ENCODE measurements at places on chromosomes 16 and 17.
A peak's percentile ranks its signal among the peaks of the same experiment; 100 is the strongest.

DNA sequence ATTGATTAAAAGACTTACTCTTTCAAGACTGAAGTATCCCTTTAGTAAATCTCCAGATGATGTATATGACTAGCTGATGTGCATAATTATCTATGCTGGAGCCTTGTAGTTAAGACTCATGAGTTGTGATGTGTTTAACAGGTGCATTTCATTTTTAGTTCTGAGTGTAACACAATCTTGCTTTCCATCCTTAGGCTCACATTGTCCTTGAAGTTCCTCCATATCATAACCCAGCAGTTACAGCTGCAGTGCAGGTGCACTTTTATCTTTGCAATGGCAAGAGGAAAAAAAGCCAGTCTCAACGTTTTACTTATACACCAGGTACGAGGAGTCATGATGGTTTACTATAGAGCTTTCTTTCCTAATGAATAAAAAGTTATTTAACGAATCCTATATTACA lies 52.9 kb downstream of the ESRP2 start:
- DNase-seq: no peak

GRCh38 chr17:63523253-63523855 lies at the start of gene KCNH6:
Gene KCNH6 (plus strand): TSS chr17:63523358. CDS start chr17:63523414, 56 bp downstream.
- DNase-seq: no peak

GRCh38 chr17:14092808-14093207 lies 23.5 kb downstream of the COX10 start:
- DNase-seq: no peak

DNA sequence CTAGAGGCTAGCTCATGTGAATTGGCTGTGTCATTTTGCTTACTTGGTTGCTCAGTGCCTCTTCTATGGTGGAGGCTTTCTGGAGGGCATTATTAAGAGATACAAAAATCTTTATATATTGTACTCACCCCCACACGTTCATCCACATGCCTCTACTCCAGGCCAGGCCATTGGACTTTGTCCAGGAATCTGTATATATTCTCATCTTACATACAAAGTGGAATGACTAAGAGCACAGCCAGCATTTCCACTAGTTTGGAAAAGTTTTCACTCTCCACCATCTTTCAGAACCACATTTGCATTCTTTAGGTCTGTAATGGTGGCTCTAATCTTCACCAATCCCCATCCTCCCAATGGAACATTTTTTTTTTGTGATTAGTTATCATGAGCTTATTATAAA lies 4.8 kb upstream of the GLG1 start:
- no peak for DNase-seq

- peak; percentile 69 for DNase-seq
Measured at GRCh38 chr16:67163164-67163998, 1.2 kb upstream of the HSF4 start.

DNA sequence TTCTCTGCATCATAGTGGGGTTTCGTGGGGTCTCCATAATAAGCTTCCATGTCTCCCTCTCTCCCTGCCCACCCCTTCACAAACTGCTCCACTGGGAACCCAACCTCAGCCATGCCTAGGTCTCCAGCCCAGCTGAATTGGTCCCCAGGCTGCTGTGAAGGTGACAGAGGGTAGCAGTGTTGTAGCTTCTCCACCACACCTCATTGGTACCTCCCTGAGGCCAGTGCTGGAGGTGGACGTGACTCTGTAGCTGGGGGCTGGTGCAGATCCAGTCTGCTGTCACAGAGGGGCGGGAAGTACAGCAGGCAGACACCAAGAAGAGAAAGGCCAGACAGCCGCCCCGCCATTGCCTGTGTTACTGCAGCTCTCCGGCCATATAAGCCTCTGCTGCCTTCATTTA lies 82.1 kb downstream of the OR1D5 start:
- DNase-seq: no peak

DNA sequence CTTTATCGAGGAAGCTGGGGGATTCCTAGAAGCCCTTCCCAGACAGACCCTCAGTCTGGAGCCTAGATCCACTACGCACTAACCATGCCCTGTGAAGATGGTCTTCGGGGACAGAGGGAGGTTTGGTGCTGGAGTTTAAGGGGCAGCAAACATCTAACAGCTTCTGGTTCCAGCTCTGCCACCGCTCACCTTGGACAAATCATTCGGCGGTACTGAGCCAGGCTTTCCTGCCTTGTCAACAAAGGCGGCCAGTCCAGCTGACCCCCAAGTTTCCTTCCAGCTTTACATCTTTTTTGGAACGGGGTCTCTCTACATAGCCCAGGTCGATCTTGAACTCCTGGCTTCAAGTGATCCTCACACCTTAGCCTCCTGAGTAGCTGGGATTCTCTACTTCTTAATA lies 369 bp upstream of the GJD3 start:
- no peak for DNase-seq
